Neuronal stem cell (in vitro differentiated cells): ENCODE measurements at places on chromosomes 16 and 17.

- DNase-seq: no peak
Observed at GRCh38 chr17:39739885-39740356, 2.2 kb downstream of the GRB7 start.

- DNase-seq: no peak
Observed at GRCh38 chr17:50848039-50848438, 12.7 kb downstream of the WFIKKN2 start.

DNA sequence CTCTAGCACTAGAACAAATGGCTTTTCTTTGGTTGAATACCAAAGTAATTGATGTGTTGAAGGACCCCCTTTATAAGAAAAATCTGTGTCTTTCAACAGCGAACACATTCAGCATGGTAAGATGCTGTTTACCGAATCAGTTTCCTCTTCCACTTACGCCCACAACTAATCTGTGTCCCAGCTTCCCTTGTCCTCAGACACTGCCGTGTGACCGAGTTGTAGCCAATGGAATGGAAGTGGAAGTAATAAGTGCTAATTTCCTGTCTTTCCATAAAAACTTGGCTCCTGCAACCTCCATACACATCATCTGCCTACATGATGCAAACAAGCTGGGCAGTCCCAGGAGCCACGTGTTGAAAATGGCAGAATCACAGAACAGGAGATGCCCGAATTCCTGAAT is 10.4 kb downstream of the CDIPT start:
- DNase-seq: no peak

DNA sequence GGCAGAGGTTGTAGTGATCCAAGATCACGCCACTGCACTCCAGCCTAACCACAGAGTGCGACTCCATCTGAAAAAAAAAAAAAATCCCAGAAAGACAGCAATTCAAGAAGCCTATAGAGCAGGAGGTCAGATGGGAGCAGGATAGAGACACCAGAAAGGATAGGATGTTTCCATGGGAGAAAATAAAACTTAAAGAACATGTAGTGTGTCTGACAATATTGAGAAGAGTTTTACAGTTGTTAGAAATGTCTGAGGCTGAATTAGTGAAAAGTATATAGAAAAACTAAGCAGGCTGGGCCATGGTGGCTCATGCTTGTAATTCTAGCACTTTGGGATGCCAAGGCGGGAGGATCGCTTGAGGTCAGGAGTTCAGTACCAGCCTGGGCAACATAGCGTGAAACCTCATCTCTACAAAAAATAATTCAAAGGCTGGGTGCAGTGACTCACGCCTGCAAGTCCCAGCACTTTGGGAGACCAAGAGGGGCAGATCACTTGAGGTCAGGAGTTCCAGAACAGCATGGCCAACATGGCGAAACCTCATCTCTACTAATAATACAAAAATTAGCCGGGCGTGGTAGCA is 15.3 kb upstream of the TRIM37 start:
- no peak for DNase-seq

DNA sequence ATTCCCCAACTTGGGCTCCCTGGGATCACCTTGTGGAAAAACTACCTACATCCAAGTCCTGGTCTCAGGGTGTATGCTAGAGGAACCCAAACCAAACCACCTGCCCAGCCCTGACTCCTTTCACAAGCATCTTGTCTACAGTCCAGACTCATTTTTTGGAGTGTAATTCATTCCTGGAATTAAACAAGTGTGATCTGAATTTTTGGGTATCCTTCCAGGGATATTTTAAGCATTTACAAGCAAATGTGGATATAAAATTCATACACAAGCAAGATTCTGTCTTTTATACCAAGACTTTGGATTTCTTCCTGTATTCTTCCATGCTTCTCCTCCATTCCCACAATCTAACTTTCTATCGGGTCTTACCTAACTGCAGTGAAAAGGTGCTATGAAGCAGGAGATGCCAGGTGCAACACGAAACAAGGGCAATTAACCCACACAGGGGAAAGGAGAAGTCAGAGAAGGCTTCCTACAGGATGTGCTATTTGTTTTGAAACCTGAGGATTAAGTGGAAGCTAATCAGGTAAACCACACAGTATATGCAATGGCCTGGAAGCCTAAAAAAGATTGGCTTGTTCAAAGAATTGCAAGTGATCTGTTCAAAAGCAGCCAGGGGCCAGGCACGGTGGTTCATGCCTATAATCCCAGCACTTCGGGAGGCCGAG is 417.2 kb upstream of the C16orf82 start:
- no peak for DNase-seq

DNA sequence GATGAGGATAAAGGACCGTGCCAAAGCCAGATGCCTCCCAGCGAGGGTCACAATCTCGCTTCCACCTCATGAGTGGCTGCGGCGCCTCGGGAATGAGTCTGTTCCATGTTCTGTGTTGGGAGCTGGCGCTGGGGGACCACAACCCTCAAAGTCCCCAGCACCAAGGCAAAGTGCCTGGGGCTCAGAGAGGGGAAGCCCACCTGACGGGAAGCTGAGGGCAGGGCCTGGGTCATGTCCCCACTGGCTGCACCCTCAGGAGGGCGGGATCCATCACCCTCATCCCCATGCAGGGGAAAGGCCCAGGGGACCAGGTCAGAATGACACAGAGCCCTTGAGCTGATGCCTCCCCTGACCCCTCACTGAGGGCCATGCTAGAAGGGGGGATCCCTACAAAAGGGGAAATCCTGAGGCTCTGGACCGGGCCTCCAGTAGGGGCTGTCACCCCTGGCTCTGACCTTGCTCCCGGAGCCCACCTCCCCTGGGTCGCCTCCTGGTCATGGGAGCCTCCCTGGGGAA is 151.3 kb upstream of the PLCG2 start:
- no peak for DNase-seq

GRCh38 chr16:77353587-77354263 is 81.1 kb downstream of the ADAMTS18 start:
- no peak for DNase-seq

- DNase-seq: no peak
Observed at GRCh38 chr16:3170440-3171180, 17.4 kb upstream of the OR1F1 start.

- no peak for DNase-seq
Observed at GRCh38 chr16:54145881-54146280, 140.7 kb downstream of the IRX3 start.

DNA sequence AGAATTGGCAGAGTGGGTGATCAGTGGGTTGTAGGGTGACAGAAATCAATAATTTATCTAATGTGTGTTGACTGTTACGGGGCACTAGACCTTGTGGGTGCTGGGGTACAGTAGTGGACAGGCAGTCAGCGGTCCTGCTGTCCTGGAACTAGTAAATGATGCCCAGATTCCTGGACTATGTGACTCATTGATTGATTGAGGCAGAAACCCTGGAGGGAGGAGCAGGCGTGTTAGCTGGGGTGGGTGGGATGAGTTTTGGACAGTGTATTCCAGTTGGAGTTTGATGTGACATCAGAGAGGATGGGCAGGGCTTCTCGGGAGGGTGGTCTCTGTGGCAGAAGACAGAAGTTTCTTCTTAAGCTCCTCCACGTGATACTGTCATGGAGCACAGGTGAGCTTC is 24.4 kb downstream of the PRMT7 start:
- no peak for DNase-seq

DNA sequence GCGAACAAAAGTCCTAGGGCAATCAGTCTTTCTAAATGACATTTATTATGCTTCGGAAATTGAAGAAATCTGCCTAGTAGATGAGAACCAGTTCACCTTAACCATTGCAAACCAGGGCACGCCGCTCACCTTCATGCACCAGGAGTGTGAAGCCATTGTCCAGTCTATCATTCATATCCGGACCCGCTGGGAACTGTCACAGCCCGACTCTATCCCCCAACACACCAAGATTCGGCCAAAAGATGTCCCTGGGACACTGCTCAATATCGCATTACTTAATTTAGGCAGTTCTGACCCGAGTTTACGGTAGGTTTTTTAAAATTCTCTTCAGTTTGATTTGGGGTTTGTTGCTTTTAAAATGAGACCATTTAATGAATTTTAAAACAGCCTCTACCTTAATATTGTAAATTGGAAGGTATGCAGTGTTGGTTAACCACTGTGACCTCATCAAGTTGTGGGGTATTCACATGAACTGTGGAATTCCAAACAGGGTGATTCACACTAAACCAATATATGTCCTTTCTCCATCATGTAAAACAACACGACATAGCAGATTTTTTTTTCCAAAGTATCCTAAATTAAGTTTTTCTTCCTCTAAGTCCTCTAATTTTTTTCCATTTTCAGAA is 6.2 kb upstream of the EVI2A start:
- no peak for DNase-seq

- peak; percentile 17 for DNase-seq
Observed at GRCh38 chr17:70552230-70552981, 383.1 kb downstream of the KCNJ2 start.

DNA sequence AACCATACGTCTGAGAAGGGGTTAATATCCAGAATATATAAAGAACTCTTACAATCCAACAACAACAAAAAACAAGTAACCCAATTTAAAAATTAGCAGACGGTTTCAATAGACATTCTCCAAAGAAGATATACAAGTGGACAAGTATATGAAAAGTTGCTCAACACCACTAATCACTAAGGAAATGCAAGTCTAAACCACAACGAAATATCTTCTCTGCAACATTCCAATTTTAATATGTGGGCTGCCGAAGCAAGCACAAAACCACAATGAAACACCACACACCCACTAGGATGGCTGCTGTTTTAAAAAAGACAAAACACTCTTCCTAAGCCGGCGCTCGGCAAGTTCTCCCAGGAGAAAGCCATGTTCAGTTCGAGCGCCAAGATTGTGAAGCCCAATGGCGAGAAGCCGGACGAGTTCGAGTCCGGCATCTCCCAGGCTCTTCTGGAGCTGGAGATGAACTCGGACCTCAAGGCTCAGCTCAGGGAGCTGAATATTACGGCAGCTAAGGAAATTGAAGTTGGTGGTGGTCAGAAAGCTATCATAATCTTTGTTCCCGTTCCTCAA is 5.9 kb upstream of the SLC13A2 start:
- no peak for DNase-seq

DNA sequence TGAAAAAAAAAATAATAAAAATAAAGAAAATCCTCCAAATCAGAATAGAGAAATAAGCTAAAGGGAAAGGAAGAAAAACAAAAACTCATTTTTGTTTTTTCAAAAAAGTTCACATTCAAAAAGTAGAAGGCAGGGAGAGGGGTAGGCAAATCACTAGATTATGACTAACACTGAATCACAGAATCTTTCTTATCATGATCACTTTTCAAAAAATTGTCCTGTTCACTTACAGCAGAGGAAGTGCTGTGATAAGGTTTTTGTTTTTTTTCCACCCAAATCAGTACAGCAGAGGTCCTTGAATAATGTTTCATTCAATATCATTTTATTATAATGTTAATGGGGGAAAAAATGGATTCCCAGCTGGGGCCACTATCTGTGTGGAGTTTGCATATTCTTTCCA is 106.4 kb downstream of the CA4 start:
- no peak for DNase-seq

DNA sequence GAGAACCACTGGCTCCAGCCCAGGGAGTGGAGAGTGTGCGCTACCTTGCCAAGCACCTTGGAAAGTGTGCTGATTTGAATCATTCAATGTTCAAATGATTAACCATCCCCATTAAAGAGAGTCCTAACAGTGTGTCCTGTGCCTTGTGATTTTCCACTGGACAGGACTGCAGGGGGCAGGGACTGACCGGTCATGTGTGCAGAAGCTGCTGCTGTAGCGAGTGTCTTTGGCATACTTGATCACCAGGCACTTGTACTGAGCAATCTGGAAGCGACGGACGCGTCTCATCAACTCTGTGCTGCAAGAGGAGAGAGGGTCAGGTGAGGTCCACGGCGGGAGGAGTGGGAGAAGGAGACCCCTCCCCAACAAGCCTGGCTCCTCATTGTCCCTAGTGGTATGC is 2.0 kb downstream of the TK1 start:
- no peak for DNase-seq

DNA sequence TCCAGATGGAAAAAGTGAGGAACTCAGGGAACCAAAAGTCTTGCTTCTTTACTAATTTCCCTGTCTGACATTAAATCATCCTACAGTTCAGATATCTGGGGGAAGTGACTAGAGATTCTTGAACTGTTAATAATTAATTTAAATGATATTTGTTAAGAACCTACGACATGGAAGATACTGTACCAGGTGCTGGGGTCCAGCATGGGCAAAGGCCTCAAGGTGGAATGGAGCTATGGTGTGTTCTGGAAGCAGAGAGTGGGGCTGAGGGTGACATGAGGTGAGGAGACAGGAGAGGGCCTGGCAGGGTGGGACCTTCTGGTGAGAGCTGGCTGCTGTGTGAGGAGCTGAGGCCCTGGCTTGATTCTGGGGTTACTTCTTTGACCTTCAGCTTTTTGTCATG is 6.0 kb upstream of the CCL2 start:
- no peak for DNase-seq

- DNase-seq: no peak
Observed at GRCh38 chr16:66900721-66901441, 17.8 kb downstream of the CDH16 start.

GRCh38 chr17:81854974-81855774 is 5.2 kb downstream of the P4HB start:
- no peak for DNase-seq

- no peak for DNase-seq
Observed at GRCh38 chr16:67425061-67425460, 5.9 kb upstream of the HSD11B2 start.

- no peak for DNase-seq
Observed at GRCh38 chr17:82901856-82902255, 62.0 kb upstream of the ZNF750 start.

- DNase-seq: peak; percentile 4
Observed at GRCh38 chr16:78551487-78552085, 452.1 kb downstream of the WWOX start.

GRCh38 chr16:28164140-28164539 is 47.6 kb downstream of the XPO6 start:
- DNase-seq: no peak
